Activated naive CD8-positive, alpha-beta T cell treated with anti-CD3 and anti-CD28 coated beads, Interleukin-2, amount 10 ng/mL, durations not matched to agents 7 days and 5 days (primary cell): ENCODE measurements at places on chromosomes 2 and 18.
A peak's percentile ranks its signal among the peaks of the same experiment; 100 is the strongest.

DNA sequence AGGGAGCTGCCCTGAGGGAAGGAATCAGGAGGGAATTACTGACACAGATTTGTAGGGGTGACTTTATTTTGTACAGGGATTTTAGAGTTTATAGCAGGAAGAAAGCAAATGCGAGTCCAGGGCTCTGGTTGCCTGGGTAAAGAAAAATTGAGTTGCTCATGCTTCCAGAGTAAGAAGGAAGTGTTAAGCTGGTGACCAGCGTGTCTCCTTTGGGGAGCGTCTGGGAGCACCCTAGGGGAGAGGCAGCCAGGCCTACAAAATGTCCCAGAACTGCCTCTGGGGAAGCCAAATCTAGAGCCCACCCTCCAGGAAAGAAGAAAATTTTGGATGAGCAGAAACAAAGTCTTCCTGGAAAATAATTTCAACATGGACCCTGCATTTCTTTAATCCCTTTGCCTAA, 147.0 kb downstream of the VAPA start:
- no peak for DNase-seq

- DNase-seq: no peak
These were observed 106.7 kb upstream of the ARL4C start for GRCh38 chr2:234603619-234604018.

GRCh38 chr2:41764131-41764530, 283.7 kb upstream of the PKDCC start:
- DNase-seq: no peak

GRCh38 chr2:11577101-11577883, 43.4 kb downstream of the GREB1 start:
- no peak for DNase-seq

- no peak for DNase-seq
These were observed 280.9 kb upstream of the SIX2 start for GRCh38 chr2:45289997-45290709.

DNA sequence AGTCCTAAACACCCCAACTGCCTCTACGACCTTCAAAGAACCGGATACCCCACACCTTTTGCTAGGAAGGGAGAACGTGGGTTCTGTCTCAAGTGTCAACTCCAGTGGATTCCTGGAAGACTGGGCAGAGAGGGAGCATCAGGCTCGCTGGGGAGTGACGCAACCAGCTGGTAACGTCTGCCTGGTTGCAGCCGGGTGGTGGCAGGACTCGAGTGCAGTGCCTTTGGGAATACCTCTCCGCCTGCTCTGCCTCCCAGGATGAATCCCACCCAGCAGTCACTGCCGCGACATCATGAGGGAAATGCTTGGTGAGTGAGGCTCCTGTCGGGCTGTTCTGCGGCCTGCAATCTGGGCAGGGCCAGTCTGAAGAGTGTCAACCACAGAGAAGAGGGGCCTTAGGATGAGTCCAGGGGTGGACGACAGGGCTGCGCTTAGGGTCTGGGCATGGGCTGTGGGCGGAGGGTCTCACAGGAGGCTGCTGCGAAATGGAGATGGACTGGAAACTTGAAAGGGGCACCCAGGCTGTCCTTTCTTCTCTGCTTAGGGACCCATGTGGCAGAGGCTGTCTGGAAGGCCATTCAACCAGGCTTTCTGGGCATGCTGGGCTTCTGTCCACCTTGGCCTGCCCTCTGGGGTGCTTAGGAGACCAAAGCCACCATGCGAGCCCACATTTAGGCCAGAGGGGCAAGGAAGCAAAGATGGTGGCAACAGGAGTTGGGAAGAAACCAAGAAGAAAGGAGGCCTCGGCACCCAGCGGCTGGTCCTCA, 12.9 kb downstream of the GPR17 start:
- DNase-seq: peak; percentile 21

DNA sequence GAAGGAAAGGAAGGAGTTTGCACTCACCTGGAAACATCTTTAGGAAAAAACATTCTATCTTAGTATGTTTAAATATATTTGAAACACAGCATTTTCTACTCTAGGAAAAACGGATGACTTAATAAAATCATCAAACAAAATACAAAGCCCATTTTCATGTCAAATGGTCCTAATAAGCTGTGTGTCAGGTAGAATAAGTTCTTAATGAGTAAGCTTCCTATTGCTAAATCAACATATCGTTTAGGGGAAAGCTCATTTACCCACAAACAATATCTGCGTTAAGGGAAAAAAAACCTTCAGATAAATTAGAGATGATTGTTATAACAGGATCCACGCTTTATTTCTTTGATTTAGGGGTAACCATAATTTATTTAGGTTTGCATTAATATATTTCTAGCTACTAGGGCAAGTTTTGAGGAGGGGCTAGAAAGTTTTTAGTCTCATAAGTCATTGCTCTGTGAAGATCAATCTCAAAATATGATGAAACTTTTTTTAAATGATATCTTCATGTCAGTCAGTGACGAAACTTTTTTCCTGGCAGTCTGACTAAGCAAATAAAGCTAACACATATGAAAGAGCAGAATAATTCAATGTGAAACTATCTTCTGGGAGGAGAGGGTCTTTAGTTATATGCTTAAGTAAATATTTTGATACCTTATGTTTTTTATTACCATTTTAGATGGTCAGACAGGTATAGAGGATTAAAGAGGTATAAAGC, 147.1 kb downstream of the WDSUB1 start:
- no peak for DNase-seq

DNA sequence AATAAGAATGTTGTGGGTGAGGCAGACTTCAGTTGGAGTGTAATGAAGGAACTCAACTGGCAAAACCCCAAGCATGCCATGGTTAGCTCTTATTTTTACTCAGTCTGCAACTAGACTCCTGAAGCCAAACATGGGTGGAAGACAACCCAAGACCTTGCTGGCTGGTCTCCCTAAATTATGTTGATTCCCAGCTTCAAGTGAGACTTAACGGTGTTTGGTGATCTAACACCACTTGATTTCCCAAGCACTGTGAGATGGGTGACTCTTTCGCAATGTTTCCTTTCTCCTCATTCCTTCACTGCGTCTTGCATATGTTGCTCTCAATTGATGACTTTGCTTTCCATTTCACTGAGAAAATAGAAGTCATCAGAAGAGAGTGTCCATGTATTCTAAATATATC, 693.1 kb downstream of the DCC start:
- DNase-seq: no peak

GRCh38 chr2:48471048-48471474, 58.9 kb upstream of the STON1 start:
- no peak for DNase-seq

- no peak for DNase-seq
These were observed 944.8 kb upstream of the CNTNAP5 start for GRCh38 chr2:123080331-123080730.

DNA sequence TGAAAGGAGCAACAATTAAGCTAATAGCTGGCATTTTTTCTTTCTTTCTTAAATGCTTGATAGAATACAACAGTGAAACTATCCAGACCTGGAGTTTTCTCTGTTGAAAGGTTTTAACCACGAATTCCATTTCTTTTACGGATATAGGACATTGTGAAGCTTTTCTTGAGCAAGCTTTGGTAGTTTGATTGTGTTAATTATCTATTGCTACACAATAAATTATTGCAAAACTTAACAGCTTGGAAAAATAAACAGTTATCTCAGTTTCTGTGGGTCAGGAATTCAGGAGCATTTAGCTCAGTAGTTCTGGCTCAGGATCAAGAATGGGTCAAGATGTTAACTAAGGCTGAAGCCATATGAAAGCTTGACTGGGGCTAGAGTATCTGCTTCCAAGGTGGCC, 11.7 kb downstream of the PHOSPHO2 start:
- DNase-seq: no peak

- no peak for DNase-seq
These were observed 73.6 kb upstream of the PSMD14 start for GRCh38 chr2:161234627-161235026.

DNA sequence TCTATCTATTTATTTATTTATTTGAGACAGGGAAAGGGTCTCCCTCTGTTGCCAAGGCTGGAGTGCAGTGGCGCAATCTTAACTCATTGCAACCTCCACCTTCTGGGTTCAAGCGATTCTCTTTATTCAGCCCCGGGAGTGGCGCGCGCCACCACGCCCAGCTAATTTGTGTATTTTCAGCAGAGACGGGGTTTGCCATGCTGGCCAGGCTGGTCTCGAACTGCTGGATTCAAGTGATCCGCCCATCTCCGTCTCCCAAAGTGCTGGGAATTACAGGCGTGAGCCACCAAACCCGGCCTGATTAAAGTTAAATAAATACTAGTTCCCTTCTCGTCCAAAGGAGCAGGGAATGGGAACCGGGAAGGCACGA, 4.2 kb upstream of the CTDSP1 start:
- DNase-seq: no peak
